Activated CD8-positive, alpha-beta memory T cell treated with anti-CD3 and anti-CD28 coated beads for 4 hours (primary cell): ENCODE measurements at places on chromosomes 4 and X.

- DNase-seq: no peak
Measured at GRCh38 chrX:21735768-21736127, 22.2 kb downstream of the SMPX start.

DNA sequence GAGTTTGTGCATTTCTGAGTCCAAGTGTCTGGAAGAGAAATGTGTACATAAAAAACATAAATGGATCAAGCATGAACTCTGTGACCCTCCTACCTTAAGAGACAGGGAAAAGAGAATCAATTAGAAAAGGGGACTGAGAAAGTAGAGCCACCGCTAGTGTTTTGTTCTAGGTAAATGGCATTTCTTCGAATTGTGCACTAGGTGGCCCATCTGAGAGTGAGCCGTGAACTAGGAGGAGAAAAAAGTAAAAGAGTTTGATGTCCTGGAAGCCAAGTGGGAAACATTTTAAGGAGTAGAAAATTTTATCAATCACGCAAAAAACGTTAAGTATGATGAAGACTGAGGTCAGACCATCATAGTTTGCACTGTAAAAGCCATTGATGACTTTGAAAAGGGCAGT is 55.1 kb downstream of the NAF1 start:
- DNase-seq: no peak

- no peak for DNase-seq
Measured at GRCh38 chrX:30230395-30230794, at the start of gene MAGEB3. MAGEB3 (plus strand) TSS chrX:30230657; CDS start chrX:30235925, 5,268 bp downstream.

DNA sequence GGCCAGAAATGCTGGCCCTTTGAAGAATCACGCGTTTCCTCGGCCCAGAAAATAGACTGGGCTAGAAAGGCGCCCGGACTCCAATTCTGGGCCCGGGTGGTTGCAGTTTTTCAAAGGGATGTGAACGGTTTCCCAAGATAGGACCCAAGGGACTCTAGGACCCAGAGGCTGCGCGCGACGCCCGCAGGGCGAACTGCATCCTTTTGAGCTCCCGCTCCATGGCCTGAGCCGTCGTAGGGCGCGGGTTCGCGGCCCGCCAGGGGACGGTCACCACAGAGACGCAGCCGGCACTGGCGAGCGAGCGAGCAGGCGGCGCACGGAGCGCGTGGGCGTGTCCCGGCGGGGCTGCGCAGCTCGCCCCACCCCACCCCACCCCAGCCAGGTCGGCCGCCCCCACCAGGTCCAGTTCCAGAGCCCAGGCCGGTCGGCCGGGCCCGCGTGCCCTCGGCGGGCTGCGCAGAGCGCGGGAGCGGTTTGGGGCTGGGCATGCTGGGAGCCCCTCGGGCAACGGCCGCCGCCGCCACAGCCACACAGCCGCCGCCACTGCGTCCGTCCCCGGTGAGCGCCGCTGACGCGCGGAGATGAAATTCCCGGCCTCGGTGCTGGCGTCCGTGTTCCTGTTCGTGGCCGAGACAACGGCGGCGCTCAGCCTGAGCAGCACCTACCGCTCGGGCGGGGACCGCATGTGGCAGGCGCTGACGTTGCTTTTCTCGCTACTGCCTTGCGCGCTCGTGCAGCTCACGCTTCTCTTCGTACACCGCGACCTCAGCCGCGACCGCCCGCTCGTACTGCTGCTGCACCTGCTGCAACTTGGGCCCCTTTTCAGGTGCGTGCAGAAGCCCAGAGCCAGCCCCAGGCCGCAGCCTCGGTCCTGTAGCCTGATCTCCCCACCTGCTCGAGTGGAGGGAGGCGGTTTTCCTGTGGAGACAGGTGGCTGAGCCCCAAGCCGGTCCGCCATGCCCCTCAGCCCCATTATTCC is at the start of gene XK:
Gene XK (plus strand): TSS at position 411 of the 979 bp plus-strand sequence. CDS start 171 bp downstream, at position 582.
- peak; percentile 4 for DNase-seq

DNA sequence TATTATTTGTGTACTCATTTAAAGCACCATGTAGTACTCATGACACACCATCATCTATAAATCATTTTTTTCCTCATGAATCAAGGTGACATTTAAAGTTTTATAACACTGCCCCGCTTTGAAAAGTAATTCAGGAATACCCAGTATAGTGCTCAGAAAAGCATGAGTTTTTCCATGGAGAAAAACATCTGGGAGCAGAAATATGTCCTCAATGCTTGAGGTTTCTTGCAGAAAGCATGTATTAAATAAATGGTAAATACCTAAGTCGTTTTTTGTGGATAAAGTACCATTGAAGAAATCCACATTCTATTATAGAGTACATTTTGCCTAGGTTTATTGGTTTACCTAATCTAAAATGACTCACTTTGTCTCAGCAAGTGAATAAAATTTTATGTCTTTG is 66.2 kb downstream of the UBA6 start:
- no peak for DNase-seq

DNA sequence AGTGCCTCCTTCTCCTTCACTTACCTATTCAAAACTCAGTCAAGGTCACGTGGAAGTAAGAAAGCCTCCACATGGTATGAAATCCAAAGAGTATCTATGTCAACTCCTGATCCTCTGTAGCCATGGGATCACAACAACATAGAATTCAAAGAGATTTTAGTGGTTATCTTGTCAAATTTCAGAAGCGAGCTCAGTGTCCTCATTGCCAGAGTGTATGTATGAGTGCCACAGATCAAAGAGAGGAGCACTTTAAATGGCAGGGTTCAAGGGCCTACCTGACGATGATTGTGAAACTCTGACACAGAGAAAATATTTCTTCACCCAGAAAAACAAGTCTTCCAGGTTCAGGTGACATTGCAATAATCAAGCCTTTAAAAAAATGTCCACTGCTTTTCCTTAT is 1.2 kb upstream of the ACE2 start:
- DNase-seq: no peak

- peak; percentile 14 for DNase-seq
Measured at GRCh38 chrX:136250191-136251040, 784 bp downstream of the MAP7D3 start.

DNA sequence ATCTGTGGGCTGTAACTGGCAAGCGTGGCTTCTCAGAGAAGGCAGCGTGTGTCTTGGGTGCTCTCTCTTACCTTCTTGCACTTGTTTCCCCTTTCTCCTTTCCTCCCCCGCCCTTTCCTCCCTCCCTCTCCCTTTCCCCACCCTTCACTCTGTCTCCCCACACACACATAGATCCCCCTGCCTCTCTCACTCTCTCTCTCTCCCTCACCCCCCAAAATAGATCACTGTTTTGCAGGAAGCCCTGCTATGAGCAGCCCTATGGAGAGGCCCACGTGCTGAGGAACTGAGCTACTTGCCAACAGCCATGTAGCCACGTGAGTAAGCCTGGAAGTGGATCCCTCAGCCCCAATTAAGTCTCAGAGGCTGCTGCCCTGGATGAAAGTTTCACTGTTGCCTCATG is 4.3 kb upstream of the PNMA6E start:
- no peak for DNase-seq
